ENCODE measurements at places on chromosomes 2 and 18. TPM values are rescaled to one million over a fixed set of nuclear protein-coding genes. Genes with fewer than 3 reads are reported as not detected.

GRCh38 chr18:67183398-67183797 is 333.1 kb downstream of the DSEL start:
- H3K27me3 ChIP-seq: peaks cover 19% of the 10 kb centered on the region
- no peak overlapping the region for H3K4me3 ChIP-seq
- H3K36me3 ChIP-seq: no peaks in the 10 kb centered on the region
- no peak overlapping the region for H3K27ac ChIP-seq
- no peaks in the 10 kb centered on the region for H3K4me1 ChIP-seq

DNA sequence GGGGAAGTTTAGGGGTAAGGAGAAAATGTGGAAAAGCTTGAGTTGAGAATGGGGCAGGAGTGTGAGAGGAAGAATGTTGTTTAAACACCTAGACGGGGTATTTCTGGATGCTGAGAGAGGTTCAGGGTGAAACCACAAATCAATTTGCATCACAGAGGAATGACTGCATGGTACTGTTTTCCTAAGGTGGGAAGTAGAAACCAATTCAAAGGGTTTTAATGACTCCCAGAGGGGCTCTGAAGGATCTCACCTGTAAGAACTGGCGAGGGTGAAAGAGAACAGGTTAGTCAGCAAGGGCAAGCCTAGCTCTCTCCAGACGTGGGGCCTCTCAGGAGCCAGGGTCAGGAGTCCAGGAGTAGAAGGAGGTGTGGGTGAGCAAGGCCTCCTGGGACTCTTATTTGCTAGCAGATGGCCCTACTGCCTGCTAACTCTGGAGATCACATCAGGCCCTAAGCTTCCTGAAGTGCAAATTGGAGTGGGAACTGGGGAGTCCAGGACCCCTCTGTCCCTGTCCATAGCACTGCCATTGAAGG is 133.0 kb upstream of the CELF4 start:
- no peak overlapping the region for H3K27ac ChIP-seq
- H3K27me3 ChIP-seq: no peaks in the 10 kb centered on the region
- DNase-seq: no peak
- no peaks in the 10 kb centered on the region for H3K36me3 ChIP-seq
- H3K4me3 ChIP-seq: no peak overlapping the region
- no peaks in the 10 kb centered on the region for H3K4me1 ChIP-seq

GRCh38 chr2:229715895-229716507 is 1.6 kb upstream of the DNER start:
- H3K4me1 ChIP-seq: peaks cover 6% of the 10 kb centered on the region
- peaks cover 6% of the 10 kb centered on the region for H3K36me3 ChIP-seq
- DNase-seq: peak; percentile 8
- H3K27me3 ChIP-seq: peaks cover 76% of the 10 kb centered on the region

DNA sequence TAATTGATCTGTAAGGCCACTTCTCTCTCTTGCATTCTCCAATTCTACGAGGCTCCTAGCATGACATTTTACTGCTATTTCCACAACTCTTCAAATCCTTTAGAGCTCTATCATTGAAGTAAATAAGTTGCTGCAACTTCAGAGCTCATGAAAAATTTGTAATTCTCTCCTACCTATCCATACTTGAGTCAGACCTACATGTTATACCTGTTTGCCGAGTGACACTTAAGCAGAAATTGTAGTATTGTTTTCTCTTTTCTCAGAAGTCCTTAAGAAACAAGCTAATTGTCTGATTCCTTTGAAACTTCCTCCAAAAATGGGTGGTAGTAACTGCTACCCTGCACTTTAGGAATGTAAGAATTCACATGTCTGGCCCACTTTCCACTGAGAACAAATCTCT is 26.1 kb downstream of the GALM start:
- no peak for DNase-seq
- peaks cover 46% of the 10 kb centered on the region for H3K4me1 ChIP-seq
- peak overlapping the region; percentile 59 for H3K4me3 ChIP-seq
- H3K27ac ChIP-seq: peak overlapping the region; percentile 100
- peaks cover 16% of the 10 kb centered on the region for H3K36me3 ChIP-seq

- no peak overlapping the region for H3K4me3 ChIP-seq
- DNase-seq: no peak
- peaks cover 29% of the 10 kb centered on the region for H3K27me3 ChIP-seq
- no peak overlapping the region for H3K27ac ChIP-seq
Measured at GRCh38 chr2:235960716-235961640, 207.2 kb downstream of the GBX2 start.

GRCh38 chr2:238286551-238286950 is 1.9 kb downstream of the PER2 start:
- H3K27me3 ChIP-seq: no peaks in the 10 kb centered on the region
- peaks cover 39% of the 10 kb centered on the region for H3K4me1 ChIP-seq
- no peak for DNase-seq
- H3K27ac ChIP-seq: no peak overlapping the region

DNA sequence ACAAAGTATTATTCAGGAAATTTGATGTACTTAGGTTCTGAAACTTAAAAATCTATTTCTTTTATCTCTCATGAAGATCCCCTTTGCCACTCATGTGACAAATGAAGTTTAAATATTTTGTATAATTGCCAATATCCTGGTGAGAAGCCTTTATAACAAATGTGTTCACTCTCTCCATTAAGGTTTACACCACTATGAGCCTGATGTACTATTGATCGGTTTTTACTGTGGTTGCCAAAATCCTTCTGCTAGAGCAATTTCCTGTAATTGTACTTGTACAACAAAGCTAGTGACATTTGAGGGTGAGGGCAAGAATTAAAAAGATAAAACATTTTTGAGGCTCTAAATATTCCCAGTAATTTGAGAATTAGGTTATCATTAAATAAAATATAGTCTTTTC is 222.3 kb upstream of the CDH19 start:
- H3K36me3 ChIP-seq: no peaks in the 10 kb centered on the region
- H3K4me1 ChIP-seq: no peaks in the 10 kb centered on the region
- no peak overlapping the region for H3K27ac ChIP-seq
- DNase-seq: no peak

DNA sequence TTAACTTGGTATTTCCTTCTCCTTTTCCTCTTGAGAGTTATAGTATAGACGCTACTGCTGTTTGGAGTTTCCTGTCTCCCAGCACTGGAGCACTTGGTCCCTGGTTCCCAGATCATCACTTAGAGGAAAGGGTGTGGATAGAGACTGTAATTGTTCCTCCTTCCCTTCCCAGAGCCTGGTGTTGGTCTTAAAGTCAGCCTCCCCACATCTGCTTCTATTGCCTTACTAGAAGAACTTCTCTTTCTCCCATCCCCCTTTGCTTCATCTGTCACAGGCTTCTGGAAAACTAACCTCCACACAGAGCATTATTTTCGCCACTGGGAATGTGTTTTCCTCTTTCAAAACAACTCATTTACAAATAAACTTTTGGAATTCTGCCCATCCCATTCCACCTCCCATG is 131.0 kb downstream of the CCDC85A start:
- no peaks in the 10 kb centered on the region for H3K4me1 ChIP-seq
- no peaks in the 10 kb centered on the region for H3K27me3 ChIP-seq
- H3K27ac ChIP-seq: no peak overlapping the region
- H3K36me3 ChIP-seq: no peaks in the 10 kb centered on the region

DNA sequence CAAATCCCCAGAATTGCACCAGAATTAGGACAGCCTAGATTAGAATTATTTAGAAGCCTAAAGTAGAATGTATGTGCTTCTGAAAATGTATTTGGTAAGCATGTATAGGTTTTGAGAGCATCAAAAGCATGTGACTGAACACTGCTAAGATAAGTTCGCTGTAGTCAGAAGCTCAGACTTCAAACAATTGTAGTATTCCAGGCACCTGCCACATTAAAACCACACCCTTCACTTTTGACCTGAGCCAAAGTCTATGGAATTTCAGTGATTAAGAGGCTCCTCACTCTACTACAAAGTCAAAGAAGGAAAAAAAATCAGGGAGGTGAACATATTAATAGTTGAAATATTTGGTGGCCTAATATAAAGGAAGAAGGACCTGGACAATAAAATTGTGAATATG is 8.2 kb downstream of the KCNJ3 start:
- no peak for DNase-seq
- H3K36me3 ChIP-seq: no peaks in the 10 kb centered on the region
- H3K27me3 ChIP-seq: no peaks in the 10 kb centered on the region
- H3K4me3 ChIP-seq: no peak overlapping the region

DNA sequence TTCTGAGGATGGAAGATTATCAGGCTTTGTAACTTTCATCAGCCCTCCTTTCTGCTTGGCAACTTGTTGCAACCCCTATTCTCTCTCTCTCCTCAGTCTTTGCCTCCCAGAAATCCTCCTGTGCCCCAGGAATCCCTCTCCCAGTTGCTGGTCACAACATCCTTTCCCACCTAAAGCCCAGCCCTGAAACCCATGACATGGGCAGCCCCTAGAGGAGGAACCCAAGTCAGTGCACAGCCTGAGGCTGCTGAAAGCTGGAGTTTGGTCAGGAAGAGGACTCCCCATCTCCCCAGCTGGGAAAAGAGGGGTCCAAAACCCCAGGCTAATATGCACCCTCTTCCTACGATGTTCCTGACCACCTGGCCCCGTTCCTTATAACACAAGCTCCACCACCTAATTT is 29.5 kb downstream of the PKDCC start:
- peaks cover 31% of the 10 kb centered on the region for H3K27me3 ChIP-seq
- H3K4me1 ChIP-seq: peaks cover 4% of the 10 kb centered on the region
- H3K4me3 ChIP-seq: no peak overlapping the region
- H3K27ac ChIP-seq: no peak overlapping the region
- no peak for DNase-seq

- peaks cover 6% of the 10 kb centered on the region for H3K27me3 ChIP-seq
- H3K27ac ChIP-seq: no peak overlapping the region
- H3K36me3 ChIP-seq: peaks cover 8% of the 10 kb centered on the region
- no peak for DNase-seq
- no peak overlapping the region for H3K4me3 ChIP-seq
- peaks cover 12% of the 10 kb centered on the region for H3K4me1 ChIP-seq
Measured at GRCh38 chr2:64025741-64026140, 6.5 kb upstream of the VPS54 start.

GRCh38 chr2:210169516-210170195 is 1.6 kb downstream of the KANSL1L start:
- peak overlapping the region; percentile 97 for H3K4me3 ChIP-seq
- peak overlapping the region; percentile 96 for H3K27ac ChIP-seq
- H3K4me1 ChIP-seq: peaks cover 18% of the 10 kb centered on the region
- H3K27me3 ChIP-seq: no peaks in the 10 kb centered on the region
- no peaks in the 10 kb centered on the region for H3K36me3 ChIP-seq
- no peak for DNase-seq

- peaks cover 2% of the 10 kb centered on the region for H3K36me3 ChIP-seq
- H3K27ac ChIP-seq: peak overlapping the region; percentile 78
- DNase-seq: no peak
- no peaks in the 10 kb centered on the region for H3K27me3 ChIP-seq
Measured at GRCh38 chr18:13397504-13398163, 179.1 kb downstream of the LDLRAD4 start.

DNA sequence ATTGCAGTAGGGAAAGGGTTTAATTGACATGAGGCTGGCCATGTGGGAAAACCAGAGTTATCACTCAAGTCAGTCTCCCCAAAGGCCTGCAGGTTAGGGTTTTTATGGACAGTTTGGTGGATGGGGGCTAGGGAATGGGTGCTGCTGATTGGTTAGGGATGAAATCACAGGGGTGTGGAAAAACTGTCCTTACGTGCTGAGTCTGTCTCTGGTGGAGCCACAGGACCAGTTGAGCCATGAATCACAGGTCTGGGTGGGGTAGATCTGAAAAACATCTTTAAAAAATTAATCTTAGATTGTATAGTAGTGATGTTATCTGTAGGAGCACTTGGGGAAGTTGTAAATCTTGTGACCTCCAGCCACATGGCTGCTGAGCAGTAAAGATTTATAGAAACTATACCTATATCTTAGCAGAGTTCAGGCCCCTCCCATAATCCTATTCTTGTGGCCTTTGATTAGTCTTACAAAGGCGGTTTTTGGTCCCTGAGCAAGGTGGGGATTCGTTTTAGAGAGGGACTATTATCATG is 139.6 kb downstream of the COMMD1 start:
- no peak overlapping the region for H3K27ac ChIP-seq
- no peaks in the 10 kb centered on the region for H3K27me3 ChIP-seq
- peaks cover 2% of the 10 kb centered on the region for H3K4me1 ChIP-seq
- DNase-seq: no peak

DNA sequence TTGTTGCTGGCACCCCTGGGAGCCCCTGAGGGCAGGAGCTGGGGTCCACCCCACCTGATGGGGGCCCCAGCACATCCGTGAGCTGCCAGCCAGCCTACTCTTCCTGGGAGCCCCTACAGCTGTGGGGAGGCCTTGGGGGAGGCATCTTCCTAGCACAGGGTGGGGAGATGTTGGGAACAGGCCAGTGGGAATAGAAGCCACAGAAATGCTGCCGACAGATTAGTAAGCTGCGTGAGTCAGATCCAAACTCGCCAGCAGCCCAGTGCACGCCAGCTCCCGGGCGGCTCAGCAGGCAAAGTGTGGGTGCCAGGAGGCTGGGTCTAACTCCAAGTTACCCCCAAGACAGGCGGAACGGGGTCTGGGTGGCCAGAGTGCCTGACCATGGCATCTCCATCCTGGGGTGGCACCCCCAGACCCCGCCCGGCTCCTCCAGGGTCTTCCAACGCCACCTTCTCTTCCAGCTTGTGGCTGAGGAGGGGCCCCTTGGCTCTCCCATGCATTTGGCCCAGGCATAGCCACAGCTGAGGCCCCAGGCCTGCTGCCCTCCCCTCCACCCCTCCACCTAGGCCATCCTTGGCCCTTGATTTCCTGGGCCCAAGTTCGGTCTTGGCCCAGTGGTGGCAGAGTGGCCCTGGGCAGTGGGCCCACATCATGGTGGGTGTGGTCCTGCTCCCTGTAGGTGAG is 15.3 kb downstream of the CROCC2 start:
- H3K27ac ChIP-seq: peak overlapping the region; percentile 43
- peaks cover 9% of the 10 kb centered on the region for H3K27me3 ChIP-seq
- DNase-seq: peak; percentile 5
- no peaks in the 10 kb centered on the region for H3K36me3 ChIP-seq
- no peaks in the 10 kb centered on the region for H3K4me1 ChIP-seq

- no peaks in the 10 kb centered on the region for H3K36me3 ChIP-seq
- H3K4me1 ChIP-seq: no peaks in the 10 kb centered on the region
- no peaks in the 10 kb centered on the region for H3K27me3 ChIP-seq
- H3K4me3 ChIP-seq: no peak overlapping the region
Measured at GRCh38 chr18:73707035-73707434, 440.6 kb downstream of the FBXO15 start.

DNA sequence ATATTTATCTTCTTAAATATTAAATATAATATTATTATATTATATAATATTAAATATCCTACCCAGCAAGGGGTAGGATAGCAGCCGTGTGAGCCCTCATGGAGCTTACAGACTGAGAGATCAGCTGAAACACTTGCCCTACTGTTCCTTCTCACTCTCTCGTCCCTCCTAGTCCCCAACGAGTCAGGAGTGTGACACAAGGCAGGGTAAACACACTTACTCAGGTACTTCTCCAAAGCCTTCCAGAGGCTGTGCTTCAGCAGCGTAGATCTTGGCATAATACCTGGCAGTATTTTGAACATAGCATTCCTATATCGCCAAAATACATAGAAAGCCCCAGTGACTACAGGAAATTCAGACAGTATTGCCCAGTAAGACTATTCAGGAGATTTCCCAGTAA is 114.1 kb downstream of the ALPK2 start:
- peaks cover 14% of the 10 kb centered on the region for H3K27me3 ChIP-seq
- H3K36me3 ChIP-seq: peaks cover 5% of the 10 kb centered on the region
- no peak overlapping the region for H3K4me3 ChIP-seq
- H3K4me1 ChIP-seq: no peaks in the 10 kb centered on the region
- no peak for DNase-seq

SIX3 gene
- not detected for total RNA-seq

ABHD1 gene
- 0.65 TPM for total RNA-seq

DSG1 gene
- not detected for total RNA-seq

VSNL1 gene
- total RNA-seq: not detected

DNAH7 gene
- not detected for total RNA-seq

SERPINB13 gene
- not detected for total RNA-seq

RGPD3 gene
- 0.21 TPM for total RNA-seq

Data from T-helper 17 cell (primary cell).